Stromal cell of bone marrow (primary cell): ENCODE measurements at places on chromosomes 7 and 10.

- DNase-seq: no peak
Measured at GRCh38 chr10:48245977-48246376, 28.5 kb downstream of the FRMPD2 start.

DNA sequence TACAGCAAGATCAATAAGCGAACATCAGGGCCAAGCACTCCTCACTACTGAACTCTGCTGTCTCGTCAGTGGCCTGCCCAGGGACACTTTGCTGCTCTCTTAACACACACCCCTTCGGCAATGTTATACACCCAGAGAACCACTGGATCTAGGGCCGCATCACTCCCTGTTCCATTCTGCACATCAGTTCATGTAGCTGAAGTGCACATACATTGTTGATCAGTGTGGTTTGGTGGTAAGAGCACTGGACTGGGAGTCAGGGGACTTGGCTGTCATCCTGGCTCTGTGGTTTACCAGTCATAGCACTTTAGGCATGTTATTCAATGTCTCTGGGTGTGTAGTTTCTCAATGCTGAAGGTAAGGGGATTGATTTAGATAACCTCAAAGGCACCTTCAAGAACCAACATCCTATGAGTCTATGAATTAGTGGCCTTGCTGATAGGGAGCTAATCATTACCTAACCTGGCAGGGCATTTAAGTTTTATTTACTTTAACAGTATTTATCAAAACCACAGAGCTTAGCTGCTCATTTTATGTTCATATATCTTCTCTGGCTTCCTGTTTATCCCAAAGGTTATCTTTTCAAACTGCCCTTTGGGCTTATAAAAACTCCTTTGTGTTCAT lies 24.8 kb downstream of the DUSP5 start:
- no peak for DNase-seq

GRCh38 chr7:1176891-1177373 lies 16.9 kb upstream of the ZFAND2A start:
- no peak for DNase-seq

DNA sequence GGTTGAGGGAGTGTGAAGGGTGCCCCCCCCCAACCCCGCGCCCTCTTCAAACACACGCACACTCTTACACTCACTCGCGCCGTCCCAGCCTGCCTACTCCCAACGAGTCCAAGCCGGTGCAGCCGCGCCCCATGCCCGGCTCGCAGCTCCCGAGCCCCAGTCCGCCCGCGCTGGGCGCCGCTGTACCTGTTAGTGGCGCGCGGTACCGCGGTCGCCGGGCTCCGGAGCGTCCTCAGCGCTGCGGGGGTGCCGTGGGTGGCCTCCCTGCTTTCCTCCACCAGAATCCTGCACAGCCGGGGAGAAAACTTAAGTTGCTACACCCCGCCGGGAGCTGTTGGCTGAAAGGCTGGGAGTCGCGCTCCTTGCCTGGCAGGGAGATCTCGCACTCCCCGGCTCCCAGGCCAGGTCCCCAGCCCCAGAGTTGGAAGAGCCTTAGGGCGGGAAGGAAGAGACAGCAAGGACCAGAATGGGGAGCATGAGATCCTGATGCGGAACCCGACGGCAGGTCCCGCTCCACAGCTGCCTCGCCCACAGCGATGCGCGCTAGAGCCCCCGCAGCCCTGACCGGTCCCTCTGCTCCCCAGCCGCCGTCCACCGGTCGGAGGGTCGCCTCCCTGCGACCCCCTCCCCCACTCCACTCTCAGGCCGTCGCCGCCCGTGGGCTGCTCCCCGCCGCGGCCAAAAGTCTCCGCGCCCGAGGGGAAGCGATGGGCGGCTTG lies 863 bp downstream of the ST8SIA6 start:
- no peak for DNase-seq

DNA sequence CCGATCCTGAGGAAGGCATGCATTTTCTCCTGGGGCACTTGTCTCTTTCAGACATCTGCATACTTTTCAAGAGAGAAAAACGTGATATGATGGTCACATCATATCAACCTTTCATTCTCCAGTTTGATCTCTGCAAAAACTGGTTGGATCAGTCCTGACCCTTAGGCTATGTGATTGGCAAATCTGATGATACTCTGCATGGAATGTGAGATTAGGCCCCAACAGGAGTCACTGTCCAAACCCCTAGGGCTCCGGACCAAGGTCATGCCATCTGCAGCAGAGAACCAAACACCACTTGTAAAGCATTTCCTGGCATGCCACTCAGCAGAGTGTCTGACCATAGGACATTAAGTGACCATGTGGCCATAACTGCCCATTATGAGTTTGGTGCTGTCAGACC lies 8.6 kb downstream of the GCK start:
- DNase-seq: no peak

DNA sequence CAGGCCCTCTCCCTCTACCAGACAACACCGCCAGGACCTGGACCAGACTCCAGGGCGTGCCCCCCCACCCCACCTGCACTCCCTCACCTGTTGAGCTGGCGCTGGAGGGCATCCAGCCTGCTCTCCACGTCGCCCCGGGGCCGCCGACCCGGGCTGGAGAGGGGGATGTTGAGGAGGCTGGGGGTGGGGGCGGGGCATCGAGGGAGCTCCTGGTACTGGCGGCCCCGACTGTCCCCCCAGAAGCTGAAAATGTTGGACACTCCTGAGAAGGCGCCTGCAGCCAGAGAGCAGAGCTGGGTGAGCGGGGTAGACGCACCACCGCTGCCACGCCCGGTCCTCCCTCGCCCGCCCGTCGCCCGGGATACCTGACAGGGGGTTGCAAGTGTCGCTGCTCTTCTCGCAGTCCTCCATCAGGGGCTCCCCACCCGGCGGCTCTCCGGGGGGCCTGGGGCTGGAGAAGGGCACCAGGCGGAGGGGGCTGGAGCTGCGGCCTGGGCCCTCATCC lies 30.8 kb downstream of the KCNH2 start:
- DNase-seq: no peak

GRCh38 chr10:79318369-79318768 lies 28.9 kb upstream of the PPIF start:
- no peak for DNase-seq

DNA sequence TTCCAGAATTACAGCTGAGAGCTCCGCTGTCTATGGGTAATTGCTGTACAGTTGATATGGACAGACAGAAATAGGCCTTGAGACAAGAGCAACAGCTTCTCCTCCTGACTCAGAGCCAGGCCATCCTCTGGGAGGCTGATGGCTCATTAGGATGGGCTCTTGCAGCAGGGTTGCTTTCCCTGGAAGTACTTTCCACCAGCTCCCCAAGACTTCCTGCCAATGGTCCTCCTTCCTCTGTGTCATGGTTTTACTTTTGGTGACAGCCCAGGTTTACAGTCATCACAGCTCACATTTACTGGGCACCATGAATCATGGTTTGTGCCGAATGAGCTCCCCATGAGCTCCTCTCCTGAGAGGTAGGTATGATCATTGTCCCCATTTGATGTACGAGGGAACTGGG lies 131.8 kb downstream of the HECW1 start:
- DNase-seq: peak; percentile 14

DNA sequence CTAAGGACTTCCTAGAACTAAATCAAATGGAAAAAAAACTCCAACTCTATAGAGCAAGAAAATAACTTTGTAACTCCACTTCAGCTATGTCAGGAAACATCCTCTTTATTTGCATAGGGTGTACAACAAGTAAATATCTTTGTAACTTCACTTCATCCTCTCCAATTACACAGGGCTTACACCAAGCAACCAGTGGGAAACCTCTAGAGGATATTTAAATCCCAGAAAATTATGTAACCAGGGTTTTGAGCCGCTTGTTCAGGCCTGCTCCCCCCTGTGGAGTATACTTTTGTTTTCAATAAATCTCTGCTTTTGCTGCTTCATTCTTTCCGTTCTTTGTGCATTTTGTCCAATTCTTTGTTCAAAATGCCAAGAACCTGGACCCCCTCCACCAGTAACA lies 22.2 kb downstream of the LIPJ start:
- no peak for DNase-seq

DNA sequence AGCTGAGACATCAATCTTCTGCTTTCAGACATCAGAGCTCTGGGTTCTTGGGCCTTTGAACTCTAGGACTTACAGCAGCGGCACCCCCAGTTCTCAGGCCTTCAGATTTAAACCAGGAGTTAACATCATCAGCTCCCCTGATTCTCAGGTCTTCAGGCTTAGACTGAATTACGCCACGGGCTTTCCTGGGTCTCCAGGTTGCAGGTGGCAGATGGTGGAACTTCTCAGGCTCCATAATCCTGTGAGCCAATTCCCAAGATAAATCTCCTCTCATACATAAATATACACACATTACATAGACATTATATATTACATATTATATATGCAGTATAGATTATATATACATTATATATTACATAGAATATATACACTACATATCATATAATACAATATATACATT lies 408.9 kb upstream of the AUTS2 start:
- no peak for DNase-seq

GRCh38 chr7:30423788-30424505 lies 54.6 kb downstream of the NOD1 start:
- no peak for DNase-seq

GRCh38 chr10:80090121-80090520 lies 11.7 kb downstream of the TMEM254 start:
- no peak for DNase-seq

DNA sequence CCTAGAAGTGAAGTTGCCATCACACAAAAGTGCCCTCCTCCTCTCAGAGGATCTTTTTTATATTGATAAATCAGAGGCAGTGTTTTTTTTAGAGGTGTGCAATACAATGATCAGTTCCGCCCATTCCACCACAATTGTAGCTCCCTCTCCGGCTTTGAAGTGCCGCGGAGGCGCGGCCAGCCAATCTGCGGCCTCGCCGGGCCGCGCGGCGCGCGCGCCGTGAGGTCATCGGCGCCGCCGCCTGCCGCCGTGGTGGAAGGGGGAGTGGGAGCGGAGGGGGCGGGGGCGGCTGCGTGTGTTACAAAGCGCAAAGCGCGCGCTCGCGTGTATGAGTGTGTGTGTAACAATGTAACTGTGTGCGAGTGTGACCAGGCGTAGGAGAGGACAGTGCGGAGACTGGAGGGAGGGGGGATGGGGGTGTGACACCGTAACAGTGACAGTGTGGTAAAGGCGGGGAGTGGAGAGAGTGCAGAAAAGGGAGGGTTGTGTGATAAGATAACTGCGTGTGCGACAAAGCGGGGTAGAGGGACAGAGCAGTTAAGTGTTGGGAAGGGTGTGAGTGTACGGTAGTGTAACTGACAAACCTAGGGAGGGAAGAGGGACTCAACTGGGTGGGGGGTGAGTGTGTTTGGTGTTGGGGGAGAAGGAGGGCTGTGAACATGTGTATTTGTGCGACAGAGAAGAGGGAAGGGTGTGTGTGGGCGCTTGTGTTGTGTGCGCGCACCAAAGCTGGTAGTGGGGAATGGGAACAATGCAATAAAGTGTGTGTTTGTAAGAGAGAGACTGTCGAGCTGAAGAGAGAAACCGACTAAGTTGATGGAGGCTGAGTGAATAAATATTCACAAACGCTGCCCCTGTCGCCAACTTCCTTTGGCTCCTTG lies at the start of gene SP8:
SP8 (minus strand) TSS at position 108 of the 881 bp plus-strand sequence; CDS start at position 20, 88 bp downstream.
- DNase-seq: no peak

DNA sequence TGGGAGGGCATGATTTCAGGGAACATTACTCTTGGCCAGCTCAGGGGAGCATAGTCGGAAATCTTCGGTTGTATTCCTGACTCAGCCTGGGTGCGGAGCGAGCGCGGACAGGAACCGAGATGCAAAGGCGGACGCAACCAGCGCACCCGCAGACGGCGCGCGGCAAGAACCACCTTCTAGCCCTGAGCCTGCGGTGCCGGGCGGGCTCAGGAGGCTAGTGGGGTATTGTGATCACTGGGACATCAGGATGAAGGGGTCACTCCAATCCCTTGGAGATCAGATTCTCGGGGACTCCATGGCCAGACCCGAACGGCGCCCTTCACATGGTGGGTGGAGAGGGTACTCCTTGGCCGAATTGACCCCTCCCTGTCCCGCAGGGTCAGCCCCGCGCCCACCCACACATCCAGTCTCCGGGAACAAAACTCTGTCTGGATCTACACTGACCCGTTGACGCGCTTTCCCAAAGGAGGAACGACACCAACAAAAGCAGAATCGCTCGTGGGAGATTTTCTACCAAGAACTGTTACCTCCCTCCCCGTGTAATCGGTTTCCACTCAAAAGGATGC lies 730.5 kb downstream of the ZWINT start:
- DNase-seq: no peak
